ENCODE measurements at places on chromosomes 13 and 19.

GRCh38 chr13:90415902-90416301, 931.6 kb upstream of the MIR17HG start:
- DNase-seq, result no peak

DNA sequence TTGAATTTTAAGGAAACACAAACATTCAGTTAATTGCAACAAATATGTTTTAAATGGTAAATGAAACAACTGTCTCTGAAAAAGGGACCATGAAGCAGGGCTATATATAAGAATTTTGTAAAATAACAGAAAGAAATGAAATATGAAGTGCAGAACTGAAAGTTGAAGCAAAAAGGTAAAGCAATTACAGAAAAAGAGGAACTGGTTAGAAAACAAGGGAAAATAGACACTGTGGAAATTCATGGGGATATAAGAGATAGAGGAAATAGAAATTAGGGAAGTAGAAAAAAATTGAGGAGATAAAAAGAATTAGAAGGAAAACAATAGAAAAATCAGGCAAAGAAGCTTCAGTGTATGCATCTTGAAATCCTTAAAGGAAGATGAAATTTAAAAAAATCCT, 40.0 kb upstream of the TDRD3 start:
- no peak for DNase-seq

GRCh38 chr19:19502808-19503602, 12.3 kb downstream of the TSSK6 start:
- DNase-seq, result no peak

GRCh38 chr13:28983641-28984040, 163.5 kb downstream of the MTUS2 start:
- no peak for DNase-seq

DNA sequence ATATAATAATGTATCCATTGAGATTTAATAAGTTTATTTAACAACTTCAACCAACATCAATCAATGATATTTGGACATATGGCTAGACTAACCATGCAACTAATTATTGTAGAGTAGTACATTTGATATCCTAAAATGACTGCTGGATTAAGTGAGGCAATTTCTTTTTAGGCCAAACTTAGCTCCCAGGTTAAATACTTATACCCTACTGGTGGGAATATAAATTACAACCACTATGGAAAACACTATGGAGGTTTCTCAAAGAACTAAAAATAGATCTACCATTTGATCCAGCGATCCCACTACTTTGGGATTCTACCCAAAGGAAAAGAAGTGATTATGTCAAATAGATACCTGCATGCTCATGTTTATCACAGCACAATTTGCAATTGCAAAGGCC, 345.8 kb downstream of the RBM26 start:
- no peak for DNase-seq

- DNase-seq, result no peak
Observed at GRCh38 chr19:38945562-38946228, 15.0 kb downstream of the MRPS12 start.

DNA sequence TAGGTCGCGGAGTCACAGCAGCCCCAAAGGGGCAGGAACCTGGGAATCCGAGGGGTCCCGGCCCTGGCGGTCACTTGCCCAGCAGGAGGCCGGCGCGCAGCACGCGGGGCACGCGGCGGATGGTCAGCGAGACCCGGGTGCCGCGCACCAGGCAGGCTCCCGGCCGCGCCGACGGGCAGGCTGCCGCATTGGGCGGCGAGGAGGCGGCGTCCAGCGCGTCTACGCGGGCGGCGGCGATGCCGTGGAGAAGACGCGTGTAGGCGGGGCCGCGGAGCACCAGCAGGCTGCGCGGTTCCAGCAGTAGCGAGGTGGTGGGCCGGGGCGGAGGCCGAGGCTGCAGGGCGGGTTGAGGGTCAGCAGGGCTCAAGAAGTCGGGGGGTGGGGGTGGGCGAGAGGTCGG, 607 bp upstream of the SYNE4 start:
- no peak for DNase-seq

DNA sequence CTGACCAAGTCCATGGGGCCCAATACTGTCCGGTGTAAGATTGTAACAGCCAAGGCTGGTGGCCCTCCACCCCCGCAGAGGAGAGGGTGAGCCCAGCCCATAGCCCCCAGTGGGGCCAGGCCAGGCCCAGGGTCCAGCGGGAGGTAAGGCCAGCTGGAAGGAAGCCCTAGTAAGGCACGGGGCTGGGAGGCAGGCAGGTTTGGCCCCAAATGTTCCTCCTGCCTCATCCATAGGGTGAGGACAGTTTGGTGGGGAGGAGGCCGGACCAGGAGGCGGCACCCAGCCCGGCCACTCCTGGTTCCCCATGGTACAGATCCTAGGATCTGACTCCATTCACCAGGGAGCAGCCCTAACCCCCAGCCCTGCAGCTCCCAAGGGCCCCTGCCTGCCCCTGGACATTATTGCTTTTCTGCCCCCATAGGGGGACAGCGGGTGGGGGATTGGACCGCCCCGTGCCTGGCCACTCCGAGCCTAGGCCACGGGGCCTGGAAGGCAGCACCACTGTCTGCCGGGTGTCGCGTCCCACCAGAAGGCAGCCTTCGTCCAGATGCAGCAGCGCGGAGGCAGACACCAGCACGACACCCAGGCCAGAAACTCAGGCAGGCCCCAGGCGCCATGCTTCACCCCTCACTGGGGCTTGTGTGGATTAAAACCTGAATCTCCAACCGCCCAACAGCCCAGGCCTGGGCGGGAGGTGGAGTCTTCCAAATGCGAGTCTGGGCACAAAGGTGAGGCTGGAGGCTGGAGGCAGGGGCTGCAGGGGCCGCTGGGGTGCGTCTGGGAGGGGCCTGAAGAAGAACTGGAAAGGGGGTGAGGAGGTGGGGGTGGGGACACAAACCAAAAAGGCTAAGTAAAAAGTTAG, 6.7 kb upstream of the CCNP start:
- no peak for DNase-seq

DNA sequence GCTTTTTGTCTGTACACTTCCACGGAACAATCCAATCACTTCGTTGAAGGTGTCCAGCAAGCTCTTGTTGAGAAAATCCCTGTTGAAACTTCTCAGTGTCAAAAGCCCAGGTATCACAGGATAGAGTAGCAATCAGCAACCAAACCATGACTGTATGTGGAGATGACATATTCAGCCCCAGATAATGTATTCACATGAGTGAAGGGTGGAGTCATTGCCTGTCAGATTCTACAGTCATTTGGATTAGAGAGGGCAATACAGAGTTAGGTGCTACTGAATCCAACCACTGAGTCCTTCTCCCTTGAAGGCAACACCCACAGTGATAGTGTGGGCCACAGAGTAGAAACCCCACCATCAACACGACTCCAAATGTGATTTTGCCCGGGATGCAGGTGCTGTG, 23.3 kb downstream of the ZNF627 start:
- DNase-seq, result no peak

- no peak for DNase-seq
Observed at GRCh38 chr19:2250766-2251105, 1.6 kb downstream of the AMH start.

- no peak for DNase-seq
Observed at GRCh38 chr13:43783820-43784219, 3.0 kb downstream of the ENOX1 start.

GRCh38 chr13:39233519-39233918, 195.3 kb downstream of the NHLRC3 start:
- DNase-seq, result no peak

- DNase-seq, result no peak
Observed at GRCh38 chr19:41726493-41726892, 18.1 kb downstream of the CEACAM5 start.

GRCh38 chr13:45747071-45747470, 45.0 kb downstream of the CBY2 start:
- no peak for DNase-seq

GRCh38 chr19:19171821-19172532, 1.9 kb upstream of the MEF2B start:
- DNase-seq, result no peak

GRCh38 chr13:102355251-102355650, 46.6 kb downstream of the FGF14 start:
- no peak for DNase-seq

GRCh38 chr13:114112826-114113322, 19.5 kb downstream of the RASA3 start:
- DNase-seq, result no peak

DNA sequence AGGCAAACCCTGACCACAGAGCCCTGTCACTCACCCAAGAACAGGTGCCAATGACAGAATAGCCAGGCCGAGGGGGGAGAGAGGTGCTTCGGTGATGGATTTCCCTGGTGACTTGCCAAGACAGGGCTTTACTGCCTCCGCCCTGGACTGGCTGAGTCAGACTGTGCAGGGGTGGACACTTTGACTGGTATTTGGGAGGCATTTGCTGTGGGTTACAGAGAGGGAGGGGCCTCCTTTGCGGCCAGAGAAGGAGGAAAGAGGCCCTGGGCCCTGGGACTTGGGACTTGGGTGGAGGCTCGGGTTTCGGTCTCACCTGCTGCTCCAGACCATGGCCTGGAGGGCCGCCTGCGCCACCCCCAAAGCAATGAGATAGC, 4.6 kb upstream of the EPS8L1 start:
- DNase-seq, result no peak

DNA sequence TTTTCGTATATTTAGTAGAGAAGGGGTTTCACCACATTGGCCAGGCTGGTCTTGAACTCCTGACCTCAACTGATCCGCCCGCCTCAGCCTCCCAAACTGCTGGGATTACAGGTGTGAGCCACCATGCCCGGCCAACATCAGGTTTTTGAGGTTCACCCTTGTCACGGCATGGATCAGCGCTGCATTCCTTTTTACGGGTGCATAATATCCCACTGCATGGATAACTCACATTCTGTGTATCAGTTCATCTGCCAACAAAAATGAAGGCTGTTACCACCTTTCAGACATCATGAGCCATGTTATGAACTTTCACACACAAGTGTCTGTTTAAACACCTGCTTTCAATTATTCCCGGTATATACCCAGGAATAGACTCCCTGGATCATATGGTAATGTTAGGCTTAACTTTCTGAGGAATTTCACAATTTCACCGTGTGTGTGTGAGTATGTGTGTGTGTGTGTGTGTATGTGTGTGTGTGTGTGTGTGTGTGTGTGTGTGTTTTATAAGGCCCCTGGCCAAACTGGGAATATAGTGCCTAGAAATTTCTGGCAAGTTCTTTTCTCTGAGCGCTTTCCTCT, 52.2 kb downstream of the AP1M1 start:
- no peak for DNase-seq

All from stimulated activated CD8-positive, alpha-beta memory T cell treated with anti-CD3 and anti-CD28 coated beads, Interleukin-4, amount 100 ng/mL, for 1 hour (primary cell).